ENCODE measurements at places on chromosomes 2 and 18.

- DNase-seq: peak; percentile 17
Measured at GRCh38 chr2:98269274-98269673, 77.0 kb upstream of the CNGA3 start.

GRCh38 chr2:67650291-67651133 is 253.4 kb downstream of the ETAA1 start:
- peak; percentile 43 for DNase-seq

GRCh38 chr2:130720528-130720927 is 8.3 kb upstream of the GPR148 start:
- no peak for DNase-seq

DNA sequence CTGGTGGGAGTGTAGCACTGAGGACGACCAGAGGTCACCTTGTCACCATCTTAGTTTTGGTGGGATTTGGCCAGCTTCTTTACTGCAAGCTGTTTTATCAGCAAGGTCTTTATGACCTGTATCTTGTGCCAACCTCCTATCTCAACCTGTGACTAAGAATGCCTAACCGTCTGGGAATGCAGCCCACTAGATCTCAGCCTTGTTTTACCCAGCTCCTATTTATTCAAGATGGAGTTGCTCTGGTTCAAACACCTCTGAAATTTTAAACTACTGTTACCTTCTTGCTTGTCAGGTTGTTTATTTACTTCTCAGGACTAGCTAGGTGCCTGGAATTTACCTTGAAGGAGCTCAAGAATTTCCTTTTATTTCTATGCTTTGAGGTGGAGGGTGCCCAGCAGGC is 9.5 kb upstream of the KCNG3 start:
- DNase-seq: no peak

GRCh38 chr2:121485039-121485438 is 45.6 kb upstream of the RNU4ATAC start:
- no peak for DNase-seq

- DNase-seq: no peak
Measured at GRCh38 chr2:72263043-72263775, 115.5 kb upstream of the CYP26B1 start.

Measured in HL-60 (cell line).